Stimulated activated CD8-positive, alpha-beta memory T cell treated with anti-CD3 and anti-CD28 coated beads, Interleukin-12 subunit alpha, Interleukin-12 subunit beta, amount 100 ng/mL, for 1 hour (primary cell): ENCODE measurements at places on chromosomes 3 and 15.

DNA sequence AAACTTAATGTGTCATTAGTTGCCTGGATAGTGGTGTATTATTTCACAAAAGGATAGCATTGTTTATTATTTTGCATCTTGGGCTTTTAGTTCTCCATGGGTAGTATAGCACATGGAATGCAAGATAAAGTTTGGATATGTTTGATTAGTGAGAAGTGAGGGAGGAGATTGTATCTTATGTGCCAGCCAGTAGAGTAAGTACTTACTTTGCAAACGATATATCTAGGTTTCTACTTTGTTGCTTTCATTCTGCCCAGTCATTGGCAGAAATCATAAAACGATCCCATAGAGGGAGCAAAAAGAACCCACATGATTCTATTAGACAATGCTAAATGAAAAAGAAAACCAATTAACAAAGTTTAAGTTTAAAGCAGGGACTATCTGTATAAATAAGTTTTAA lies 105.3 kb downstream of the RARB start:
- no peak for DNase-seq

- no peak for DNase-seq
Observed at GRCh38 chr15:80121546-80121945, 31.3 kb upstream of the FAH start.

DNA sequence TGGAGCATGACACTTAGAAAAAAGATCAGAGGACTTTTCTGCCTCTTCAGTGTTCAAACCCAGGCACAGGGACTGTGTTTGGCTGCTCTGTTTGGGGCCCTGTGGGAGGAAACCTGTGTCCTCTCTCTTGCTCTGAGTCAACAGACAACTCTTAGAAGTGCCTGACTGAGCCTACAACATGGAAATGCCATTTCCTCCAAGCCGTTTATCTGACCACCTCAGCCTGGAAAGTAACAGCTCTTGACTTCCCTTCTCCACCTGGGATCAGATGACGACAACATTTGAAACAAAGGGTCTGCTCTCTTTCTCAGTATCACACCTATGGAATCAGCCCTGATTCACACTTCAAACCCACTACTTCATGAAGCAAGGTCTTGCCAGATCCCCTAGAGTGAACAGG lies 91.3 kb upstream of the CTDSPL start:
- no peak for DNase-seq

DNA sequence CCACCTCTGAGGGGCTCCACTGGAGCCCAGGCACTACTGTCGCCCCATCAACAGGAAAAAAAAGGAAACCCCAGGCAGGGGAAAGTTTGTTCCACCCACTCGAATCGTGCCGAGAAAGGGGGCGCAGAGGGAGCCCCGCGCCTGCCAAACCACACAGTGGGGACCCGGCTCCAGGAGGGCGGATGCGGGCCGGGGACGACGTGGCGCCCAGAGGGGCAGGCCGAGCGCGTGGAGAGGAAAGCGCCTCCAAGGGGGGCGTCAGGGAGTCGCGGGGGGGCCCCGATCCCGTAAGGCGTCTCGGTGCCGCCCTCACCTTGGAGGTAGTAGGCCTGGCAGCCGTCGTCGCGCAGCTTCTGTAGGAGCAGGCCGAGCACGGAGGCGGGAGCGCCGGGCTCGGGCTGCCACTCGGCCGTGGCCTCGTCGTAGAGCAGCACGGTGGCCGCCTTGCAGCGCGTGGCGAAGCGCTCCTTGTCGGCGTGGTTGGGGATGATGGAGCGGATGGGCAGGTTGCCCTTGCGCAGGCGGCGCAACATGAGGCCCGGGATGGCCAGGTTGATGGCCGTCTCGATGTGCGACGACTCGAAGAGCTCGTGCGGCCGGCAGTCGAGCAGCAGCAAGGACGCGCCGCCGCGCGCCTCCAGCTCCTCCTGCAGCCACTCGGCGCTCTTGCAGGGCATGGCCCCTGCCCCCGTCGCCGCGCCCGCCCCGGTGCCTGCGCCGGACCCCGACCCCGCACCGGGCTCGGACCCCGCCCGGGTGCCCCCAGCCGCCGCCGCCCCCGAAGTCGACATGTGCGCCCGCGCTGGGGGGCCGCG lies 627 bp downstream of the DUSP7 start:
- DNase-seq, result no peak

DNA sequence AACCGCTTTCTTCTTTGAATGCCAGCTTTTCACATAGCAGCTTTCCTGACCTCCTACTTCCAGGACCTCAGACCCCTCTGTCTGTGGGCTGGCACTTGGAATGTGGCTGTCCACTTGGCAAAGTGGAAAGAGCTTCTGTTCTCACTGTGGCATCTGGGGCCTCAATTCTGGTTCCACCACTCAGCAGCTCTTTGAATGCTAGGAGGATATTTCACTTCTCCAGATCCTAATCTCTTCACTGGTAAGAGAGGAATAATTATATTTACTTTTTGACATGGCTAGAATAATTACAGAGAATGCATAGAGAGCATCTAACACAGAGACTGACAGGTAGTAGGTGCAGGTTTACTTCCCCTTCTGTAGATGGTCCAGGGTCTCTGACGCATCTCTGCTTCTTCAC lies 405.9 kb downstream of the LPP start:
- no peak for DNase-seq

DNA sequence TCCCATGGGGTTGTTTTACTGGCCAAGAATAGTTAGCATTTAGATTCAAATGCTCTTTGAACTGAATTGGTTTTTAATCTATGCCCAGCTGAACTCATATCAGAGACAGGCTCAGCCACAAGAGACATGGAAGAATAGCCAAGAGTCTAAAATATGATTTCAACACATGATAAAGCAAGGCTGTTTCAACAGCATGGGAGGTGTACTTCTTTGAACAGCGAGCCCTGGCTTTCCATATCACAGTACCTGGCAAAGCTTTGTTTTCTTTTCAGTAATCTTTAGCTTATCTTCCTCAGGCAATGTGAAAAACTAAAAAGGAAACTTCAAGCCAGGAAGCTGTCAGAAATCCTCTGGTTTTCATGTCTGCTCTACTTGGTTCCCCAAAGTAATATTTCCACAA lies 413.6 kb upstream of the ADAMTS9 start:
- no peak for DNase-seq

DNA sequence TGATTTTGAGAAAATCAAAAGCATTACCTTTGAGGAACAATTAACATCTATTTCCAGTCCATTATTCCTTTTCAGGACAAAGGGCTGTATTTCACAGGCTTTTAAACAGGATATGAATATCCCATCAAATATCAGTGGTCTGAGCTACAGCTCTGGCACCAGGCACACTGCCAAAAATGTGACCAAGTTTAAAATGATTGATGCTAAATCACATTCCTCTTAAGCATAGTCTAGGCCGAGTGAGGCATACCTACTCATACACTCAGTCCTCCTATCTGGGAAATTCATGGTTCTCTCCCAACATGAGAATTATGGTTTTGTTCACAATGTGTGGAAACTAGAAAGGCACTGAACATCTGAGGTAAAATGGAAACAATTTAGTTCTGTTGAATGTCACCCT lies 683.5 kb downstream of the TUSC7 start:
- no peak for DNase-seq

DNA sequence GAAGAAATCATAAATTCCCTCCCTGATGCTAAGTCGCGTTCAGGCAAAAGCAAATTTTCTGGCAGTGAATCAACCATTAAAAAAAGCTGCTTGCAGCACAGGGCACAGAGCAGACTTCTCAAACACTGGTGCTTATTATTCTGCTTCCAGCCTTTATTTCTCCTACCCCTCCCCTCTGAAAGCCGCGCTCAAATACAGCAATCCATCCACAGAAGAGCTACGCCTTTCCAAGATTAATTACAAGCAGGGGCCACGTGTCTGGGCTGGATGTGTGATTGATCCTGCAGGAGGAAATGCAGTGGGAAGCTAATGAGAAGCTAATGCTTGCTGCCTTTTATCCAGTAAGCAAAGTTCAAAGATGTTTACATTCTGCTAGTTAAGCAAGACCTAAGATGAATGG lies 134.9 kb upstream of the TOPAZ1 start:
- DNase-seq, result no peak

DNA sequence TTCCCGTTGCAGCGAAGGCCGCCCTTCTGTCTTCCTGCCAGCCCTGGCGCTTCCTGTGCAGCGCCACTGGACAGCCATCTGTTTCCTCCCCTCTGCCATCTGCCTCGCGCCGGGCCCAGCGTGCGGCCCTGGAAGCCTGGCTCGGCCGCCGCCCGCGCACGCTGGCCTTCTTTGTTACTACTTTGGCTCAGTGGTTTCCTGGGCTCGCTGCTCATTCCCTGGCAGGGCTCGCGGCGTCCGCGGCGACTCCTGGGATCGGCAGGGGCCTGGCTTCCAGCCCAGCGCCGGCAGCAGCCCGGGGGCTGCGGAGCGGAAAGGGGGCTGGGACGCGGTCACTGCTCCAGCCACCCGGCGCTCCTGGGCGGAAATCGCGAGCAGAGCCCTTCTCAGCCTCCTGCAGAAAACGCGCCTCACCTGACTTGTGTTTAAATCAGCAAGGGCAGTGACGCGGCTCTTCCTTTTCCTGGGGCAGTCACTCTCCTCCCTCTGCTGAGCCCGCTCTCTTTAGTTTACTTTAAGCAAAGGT lies 10.0 kb downstream of the CMTM7 start:
- DNase-seq, result peak; percentile 41
